ENCODE measurements at places on chromosomes 3 and 15. TPM values are rescaled to one million over a fixed set of nuclear protein-coding genes. Genes with fewer than 3 reads are reported as not detected.

DNA sequence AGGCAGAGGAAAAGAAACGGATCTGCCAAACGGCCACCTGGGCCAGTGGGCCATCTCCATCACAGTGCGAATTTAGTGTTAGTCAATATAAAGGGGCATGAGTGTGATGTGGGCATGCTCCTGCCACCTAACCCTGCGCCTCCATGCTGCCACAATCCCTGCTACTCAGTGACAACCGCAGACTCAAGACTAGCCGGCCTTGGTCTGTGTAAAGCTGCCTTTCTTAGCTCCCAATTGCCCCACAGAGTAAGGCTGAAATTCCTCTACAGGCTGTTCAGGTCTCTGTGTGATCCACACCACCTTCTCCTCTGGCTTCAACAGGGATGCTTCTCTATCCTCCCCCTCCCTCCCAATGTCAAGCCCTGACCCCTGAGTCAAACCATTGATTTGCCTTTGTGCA lies 269.7 kb downstream of the XXYLT1 start:
- no peak overlapping the region for H3K27ac ChIP-seq
- no peaks in the 10 kb centered on the region for H3K36me3 ChIP-seq
- peak; percentile 14 for DNase-seq
- H3K4me1 ChIP-seq, result no peaks in the 10 kb centered on the region
- no peak overlapping the region for H3K4me3 ChIP-seq
- no peaks in the 10 kb centered on the region for H3K27me3 ChIP-seq

The PTPN9 gene
- total RNA-seq, result 29.9 TPM

DNA sequence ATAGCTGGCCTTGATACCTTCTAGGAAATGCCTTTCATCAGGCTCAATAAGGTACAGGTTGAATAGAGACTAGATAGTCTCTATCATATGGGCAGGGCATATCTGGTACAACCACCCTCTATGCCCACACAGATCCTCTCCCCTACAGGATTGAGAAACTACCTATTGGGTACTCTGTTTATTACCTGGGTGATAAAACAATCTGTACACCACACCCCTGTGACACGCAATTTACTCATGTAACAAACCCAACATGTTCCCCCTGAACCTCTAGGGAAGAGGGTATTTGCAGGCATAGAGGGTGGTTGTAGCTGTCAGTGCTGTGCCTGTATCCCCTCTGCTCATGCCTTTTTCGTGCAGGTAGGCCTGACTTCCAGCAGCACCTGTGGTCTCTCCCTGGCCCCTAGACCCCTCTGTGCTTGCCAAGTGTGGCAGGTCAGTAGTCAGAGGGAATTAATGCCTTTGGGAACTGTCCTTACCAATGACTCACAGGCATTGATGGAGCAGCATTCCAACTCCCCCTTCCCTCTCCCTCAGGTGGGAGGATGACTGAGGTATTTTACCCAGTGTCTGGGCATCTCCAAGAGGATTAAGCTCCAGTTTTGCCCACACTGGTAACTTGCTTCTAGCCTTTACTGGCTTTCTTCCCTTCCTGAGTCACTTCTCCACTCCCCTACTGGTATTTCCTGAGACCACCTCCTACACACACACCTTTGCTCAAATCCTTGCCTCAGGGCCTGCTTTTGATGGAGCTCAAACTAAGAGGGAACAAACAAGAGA lies 18.3 kb downstream of the CLSTN2 start:
- H3K27me3 ChIP-seq, result no peaks in the 10 kb centered on the region
- no peak overlapping the region for H3K27ac ChIP-seq
- no peak overlapping the region for H3K4me3 ChIP-seq
- H3K36me3 ChIP-seq, result no peaks in the 10 kb centered on the region

The PLSCR2 gene
- total RNA-seq, result not detected

DNA sequence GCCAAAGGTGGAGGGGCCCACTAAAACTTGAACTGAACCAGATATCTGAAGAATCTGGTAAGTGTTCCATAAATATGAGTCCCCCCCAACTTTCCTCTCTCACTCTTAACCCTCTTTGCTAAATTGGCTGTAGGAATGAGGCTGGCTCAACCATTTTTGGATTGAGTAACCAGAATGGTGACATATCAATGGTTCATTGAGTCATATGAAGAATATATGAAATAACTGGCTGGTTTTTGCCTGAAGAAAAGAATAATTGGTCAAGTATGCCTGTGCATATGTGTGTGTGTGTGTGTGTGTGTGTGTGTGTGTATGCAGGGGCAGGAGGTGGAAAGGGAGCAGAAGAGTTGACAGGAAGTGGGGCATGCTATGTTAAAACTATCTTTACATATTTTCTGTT lies 472.9 kb upstream of the THBS1 start:
- H3K27ac ChIP-seq, result no peak overlapping the region
- DNase-seq, result no peak
- no peaks in the 10 kb centered on the region for H3K4me1 ChIP-seq
- H3K36me3 ChIP-seq, result no peaks in the 10 kb centered on the region
